PC-3 (cell line): ENCODE measurements at places on chromosomes 7 and 10. TPM values are rescaled to one million over a fixed set of nuclear protein-coding genes. Genes with fewer than 3 reads are reported as not detected.

SPDYE3 gene
- total RNA-seq = not detected in 2 replicates

HOXA5 gene
- total RNA-seq = 7.0 and 7.5 TPM in 2 replicates

FRMPD2 gene
- 0.11 and 0.35 TPM in 2 replicates for total RNA-seq

OR6V1 gene
- not detected in 2 replicates for total RNA-seq

LRGUK gene
- total RNA-seq = 1.0 TPM in 2 replicates

ASB10 gene
- not detected in 2 replicates for total RNA-seq
